Stimulated activated CD8-positive, alpha-beta memory T cell treated with anti-CD3 and anti-CD28 coated beads, Interleukin-4, amount 100 ng/mL, for 1 hour (primary cell): ENCODE measurements at places on chromosomes 13 and 19.

GRCh38 chr13:48975101-48975855 lies 434 bp upstream of the FNDC3A start:
- peak; percentile 24 for DNase-seq

DNA sequence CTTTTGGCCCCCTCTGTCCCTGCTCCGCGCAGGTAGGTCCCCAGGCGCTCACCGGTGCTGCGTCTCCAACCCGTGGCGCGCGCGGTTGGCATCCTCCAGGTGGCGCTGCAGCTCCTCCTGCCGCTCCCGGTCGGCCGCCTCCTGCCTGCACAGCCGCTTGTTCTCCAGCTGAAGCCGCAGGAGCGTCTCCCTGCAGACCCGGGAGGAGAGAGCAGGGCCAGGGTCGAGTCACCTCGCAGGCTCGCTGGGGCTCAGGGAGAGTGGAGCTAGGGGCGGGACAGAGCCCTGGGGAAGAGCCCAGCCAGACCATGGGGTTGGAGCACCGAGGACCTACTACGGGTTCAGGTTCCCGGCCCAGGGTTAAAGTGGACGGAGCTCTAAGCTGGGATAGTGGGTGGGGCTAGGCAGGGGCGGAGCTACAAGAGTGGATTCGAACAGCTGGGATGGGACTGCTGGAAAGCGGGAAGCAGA lies 9.3 kb downstream of the HOOK2 start:
- peak; percentile 57 for DNase-seq

DNA sequence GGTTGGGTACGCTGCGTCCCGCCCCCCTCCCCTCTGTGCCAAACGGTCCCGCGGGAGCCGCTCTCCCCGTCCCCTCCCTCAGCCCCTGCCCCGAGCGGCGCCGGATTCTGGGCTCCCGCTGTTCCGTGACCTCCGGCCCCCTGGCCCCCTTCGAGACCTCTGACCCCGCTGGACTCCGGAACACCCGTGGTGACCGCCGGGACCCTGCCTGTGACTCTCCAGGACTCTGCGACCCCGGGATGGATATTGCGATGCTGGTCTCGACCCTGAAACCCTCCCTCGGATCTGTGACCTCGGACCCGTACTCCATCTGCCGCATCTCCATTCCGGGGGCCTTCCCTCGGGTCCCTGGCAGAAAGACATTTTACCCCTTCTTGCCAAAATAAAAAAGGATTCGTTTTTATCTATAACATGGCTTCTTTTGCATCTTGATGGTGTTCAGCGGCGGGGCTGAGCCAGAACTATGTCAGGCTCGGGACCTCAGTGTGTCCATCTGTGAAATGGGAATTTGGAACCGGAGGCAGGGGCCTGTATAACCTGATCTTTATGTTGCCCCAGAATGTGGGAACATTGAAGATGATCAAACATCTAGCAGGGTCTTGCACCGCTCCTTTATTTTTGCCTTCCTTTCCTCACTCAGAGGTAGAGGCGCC lies 654 bp upstream of the MEGF8 start:
- no peak for DNase-seq

GRCh38 chr19:50406156-50406820 lies 12.4 kb upstream of the SPIB start:
- DNase-seq = no peak

DNA sequence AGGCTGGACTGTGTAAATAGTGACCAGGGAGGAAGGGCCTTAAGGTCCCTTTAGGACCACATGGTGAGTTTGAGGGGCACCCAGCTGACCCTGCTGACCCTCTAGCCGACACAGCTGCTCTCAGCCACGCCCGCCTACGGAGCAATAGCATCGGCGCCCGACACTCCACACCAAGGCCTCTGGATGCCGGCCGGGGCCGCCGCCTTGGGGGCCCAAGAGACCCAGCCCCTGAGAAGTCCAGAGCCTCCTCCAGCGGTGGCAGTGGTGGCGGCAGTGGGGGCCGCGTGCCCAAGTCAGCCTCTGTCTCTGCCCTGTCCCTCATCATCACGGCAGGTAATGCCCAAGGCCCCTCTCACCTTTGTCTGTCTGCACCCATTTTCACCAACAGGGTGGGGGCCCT lies 8.6 kb upstream of the PIK3R2 start:
- no peak for DNase-seq

DNA sequence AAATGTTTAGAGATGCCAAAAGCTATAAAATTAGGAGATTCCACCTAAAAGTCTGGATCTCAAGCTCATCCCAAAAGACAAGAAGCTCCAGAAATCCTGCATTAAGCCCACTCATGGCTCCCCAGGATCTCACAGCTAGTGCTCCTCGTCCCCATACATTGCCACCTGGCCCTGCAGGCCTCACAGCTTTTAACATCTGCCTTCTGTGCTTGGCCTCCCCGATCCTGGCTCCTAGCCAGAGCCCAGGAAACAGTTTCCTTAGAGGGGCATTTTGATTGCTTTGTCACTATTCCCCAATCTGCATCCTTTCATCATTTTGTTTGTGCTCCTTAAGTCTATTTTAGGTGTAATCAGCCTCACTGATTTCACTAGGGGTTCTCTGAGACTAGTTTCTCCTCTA lies 14.5 kb upstream of the DCT start:
- DNase-seq = no peak

- DNase-seq = no peak
Measured at GRCh38 chr19:17790059-17790780, 4.7 kb upstream of the B3GNT3 start.

DNA sequence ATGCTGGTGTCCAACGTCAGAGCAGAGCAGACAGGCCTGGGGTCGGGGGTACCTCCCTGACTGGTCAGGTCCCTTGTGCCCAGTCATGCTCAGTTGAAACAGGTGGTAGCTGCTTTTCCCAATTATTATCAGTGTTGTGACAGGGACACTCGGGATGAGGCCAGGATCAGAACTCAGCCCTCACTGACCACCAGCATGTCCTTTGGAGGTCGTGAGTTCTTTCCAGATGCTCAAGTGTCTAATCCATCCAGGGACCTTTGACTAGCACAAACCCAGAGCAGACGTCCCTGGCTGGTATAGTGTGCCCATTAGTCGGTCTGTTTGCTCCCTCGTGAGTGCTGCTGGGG lies 22.4 kb downstream of the MAU2 start:
- DNase-seq = no peak

DNA sequence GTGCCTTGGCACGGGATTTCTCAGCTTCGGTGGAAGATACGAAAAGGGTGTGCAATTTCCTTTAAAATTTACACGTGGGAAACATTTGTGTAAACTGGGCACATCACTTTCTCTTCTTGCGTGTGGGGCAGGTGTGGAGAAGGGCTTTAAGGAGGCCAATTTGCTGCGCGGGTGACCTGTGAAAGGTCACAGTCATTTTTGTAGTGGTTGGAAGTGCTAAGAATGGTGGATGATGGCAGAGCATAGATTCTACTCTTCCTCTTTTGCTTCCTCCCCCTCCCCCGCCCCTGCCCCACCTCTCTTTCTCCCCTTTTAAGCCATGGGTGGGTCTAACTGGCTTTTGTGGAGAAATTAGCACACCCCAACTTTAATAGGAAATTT lies 7.2 kb downstream of the SLITRK5 start:
- no peak for DNase-seq

DNA sequence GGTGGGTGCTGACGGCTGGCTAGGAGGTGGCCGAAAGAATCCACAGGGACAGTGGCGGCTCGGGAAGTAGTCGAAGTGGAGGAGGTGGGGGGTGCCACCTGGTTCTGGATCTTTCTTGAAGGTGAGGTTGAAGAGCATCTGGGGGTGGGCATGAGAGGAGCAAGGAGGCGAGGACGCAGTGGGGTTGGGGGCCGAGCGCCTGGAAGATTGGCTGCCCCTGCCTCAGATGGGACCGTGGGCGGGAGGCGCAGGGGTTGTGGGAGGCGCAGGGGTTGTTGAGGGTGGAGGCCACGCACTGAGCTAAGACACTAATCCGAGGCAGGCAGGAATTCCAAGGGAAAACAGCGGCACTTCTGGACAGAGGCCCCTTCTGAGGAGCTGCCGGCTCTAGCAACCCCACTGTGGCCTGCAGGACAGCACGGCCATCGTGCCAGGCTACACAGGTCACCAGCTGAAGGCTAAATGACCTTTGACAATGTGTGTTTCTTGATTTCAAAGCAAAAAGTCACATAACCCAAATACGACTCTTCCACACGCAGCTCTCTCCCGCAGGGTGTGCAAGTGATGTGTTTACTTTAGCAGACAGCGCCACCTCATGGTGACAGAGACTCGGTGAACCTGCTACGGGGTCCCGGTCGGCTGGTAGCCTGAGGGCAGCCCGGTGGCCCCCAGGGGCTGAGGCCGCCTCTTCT lies 44.1 kb upstream of the RANBP3 start:
- peak; percentile 59 for DNase-seq

- DNase-seq = no peak
Measured at GRCh38 chr13:84038001-84038400, 155.7 kb upstream of the SLITRK1 start.

- no peak for DNase-seq
Measured at GRCh38 chr19:42421591-42422031, 5.6 kb downstream of the LIPE start.

GRCh38 chr13:93039131-93039530 lies 187.5 kb upstream of the GPC6 start:
- no peak for DNase-seq

- no peak for DNase-seq
Measured at GRCh38 chr19:32542477-32543108, 38.4 kb upstream of the PDCD5 start.

GRCh38 chr19:47994209-47994802 lies at the start of gene ELSPBP1:
Gene ELSPBP1 (plus strand): TSS chr19:47994632. CDS start chr19:48008668, 14,036 bp downstream.
- no peak for DNase-seq

GRCh38 chr19:4083677-4084546 lies 17.2 kb upstream of the ZBTB7A start:
- no peak for DNase-seq

- DNase-seq = no peak
Measured at GRCh38 chr13:41356786-41357185, 45.7 kb downstream of the NAA16 start.

GRCh38 chr19:39319892-39320248 lies 793 bp downstream of the LRFN1 start:
- no peak for DNase-seq

- DNase-seq = no peak
Measured at GRCh38 chr13:95030821-95031343, 270.4 kb downstream of the ABCC4 start.

- no peak for DNase-seq
Measured at GRCh38 chr13:90397503-90397902, 950.0 kb upstream of the MIR17HG start.

DNA sequence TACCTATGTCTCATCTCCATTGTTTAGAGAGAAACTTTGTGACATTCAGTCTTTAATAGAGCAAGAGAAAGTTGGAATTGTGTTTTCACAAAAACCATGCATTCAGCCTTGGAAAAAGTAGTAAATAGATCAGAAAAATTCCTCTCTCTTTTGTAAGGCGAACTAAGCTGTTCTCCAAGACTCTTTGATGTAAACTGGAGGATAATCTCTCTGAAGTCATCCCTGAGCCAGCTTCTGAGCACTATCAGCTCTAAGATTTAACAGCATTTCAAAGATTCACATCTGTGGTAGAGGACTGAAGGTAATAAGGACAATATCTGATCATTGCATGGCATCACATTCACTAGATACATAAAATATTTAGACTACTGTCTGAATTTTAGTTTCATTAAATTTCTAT lies 904.6 kb upstream of the ATXN8OS start:
- no peak for DNase-seq

DNA sequence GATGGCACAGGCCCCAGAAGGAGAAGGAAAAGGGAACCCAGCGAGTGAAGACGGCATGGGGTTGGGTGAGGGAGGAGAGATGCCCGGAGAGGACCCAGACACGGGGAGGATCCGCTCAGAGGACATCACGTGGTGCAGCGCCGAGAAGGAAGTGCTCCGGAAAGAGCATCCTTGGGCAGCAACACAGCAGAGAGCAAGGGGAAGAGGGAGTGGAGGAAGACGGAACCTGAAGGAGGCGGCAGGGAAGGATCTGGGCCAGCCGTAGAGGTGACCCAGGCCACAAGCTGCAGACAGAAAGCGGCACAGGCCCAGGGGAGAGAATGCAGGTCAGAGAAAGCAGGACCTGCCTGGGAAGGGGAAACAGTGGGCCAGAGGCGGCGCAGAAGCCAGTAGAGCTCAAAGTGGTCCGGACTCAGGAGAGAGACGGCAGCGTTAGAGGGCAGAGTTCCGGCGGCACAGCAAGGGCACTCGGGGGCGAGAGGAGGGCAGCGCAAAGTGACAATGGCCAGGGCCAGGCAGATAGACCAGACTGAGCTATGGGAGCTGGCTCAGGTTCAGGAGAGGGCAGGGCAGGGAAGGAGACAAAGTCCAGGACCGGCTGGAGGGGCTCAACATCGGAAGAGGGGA lies 1.1 kb downstream of the PPP1R12C start:
- peak; percentile 21 for DNase-seq

DNA sequence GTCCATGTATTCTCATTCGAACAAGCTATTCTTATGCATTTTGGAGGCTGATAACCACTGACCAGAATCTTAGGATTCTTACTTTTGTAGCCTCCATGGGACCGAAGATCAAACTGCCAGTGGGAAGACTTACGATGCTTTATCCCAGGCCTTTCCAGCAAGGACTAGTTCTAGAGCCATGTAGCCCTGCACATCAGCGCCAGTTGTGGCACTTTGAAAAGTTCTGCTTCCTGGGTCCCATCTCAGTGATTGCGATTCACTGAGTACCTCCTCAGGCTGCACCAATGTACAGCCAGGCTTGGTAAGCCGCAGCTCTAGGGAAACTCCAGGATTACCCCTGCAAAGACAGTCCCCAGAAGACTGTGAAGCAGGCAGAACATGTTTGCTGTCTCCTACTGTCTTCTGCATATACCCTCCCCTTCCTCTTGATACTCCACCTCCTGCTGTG lies 18.9 kb upstream of the ENOX1 start:
- no peak for DNase-seq

DNA sequence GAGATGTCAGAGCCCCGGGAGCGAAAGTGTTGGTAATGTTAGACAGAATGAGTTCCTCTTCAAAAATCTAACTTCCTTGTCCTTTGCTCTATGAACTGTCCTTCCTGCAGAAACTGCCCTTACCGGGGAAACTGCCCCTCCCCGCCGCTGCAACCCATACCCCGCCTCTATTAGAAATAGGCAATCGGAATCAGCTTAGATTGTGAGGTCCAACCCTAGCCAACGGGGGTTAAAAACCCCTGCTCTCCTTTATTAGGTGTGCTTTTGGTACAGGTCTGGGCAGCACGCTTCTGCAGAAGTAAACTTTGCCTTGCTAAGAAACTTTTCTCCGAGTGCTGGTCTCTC lies 11.5 kb upstream of the CAPNS1 start:
- DNase-seq = no peak

DNA sequence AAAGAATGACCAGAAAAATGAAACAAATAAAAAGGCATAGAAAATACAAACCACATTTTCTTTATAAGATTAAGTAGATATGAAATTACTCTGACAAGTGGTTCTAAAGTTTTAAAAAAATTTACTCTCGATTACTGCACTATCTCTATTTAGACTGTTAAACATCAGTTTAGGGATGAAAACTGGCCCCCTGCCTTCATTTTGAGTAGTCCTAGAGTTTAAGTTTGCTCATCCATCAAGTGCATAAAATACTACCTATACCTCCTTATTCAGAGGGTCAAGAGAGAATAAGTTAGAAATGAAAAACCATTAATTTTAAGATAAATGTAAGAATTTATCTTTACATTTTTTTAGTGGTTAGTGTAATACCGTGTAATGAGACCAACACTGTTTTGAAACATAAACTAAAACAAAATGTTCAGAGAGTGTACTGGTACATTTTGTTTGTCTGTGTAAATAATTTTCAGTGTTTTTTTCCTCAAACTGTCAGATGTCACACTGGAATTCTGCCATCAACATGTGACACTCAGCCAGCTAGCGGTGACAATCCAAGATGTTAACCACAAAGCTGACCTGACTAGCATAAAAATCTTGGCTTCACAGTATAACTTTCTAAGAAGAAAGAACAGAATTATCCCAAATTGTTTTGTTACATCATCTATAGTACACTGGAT lies 184.8 kb upstream of the PCDH20 start:
- DNase-seq = no peak

- no peak for DNase-seq
Measured at GRCh38 chr13:27037171-27037570, 134.4 kb downstream of the USP12 start.
